SHP77 treated with DMSO at 0.1 percent for 48 hours (cell line): ENCODE measurements at places on chromosomes 11 and 22.

DNA sequence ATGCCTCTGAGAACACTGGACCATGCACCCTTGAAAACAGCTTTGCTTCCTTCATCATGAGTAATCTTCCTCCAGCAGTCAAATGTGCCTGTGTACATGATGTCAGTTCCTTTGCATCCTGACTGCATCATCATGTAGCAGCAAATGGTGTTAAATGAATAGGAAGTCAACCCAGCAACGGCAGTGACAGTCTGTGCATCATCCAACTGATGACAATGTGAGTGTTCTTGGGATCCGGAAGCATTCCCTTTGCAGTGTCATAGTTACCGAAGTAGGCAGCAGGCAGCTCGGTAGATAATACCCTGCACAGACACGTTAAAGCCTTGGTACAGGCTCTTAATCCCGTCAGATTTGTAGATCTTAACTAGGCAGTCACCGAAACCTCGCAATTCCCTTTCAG, 2.5 kb downstream of the WBP2NL start:
- DNase-seq, result no peak

- DNase-seq, result peak; percentile 45
Observed at GRCh38 chr11:65559951-65560537, 1.9 kb upstream of the LTBP3 start.

DNA sequence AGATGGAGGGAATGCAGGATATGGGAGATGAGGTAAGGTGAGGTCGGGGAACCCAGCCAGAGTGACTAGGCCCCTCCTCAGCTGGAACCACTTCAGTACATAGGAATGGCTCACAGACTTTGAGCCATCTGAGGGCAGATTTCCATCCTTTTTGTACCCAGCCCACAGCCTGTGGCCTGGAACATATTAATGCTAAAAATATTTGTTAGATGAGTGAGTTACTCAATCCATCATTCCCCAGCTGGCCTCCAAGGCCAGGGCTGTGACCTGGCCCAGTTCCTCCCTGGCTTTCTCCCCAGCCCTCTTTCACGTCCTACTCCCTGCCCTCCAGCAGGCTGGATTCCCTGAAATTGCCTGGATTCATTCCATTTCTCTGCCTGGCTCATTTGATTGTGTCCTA, 57.2 kb upstream of the PRDM11 start:
- no peak for DNase-seq

- DNase-seq, result no peak
Observed at GRCh38 chr11:64853709-64854108, 9.3 kb upstream of the CDC42BPG start.

DNA sequence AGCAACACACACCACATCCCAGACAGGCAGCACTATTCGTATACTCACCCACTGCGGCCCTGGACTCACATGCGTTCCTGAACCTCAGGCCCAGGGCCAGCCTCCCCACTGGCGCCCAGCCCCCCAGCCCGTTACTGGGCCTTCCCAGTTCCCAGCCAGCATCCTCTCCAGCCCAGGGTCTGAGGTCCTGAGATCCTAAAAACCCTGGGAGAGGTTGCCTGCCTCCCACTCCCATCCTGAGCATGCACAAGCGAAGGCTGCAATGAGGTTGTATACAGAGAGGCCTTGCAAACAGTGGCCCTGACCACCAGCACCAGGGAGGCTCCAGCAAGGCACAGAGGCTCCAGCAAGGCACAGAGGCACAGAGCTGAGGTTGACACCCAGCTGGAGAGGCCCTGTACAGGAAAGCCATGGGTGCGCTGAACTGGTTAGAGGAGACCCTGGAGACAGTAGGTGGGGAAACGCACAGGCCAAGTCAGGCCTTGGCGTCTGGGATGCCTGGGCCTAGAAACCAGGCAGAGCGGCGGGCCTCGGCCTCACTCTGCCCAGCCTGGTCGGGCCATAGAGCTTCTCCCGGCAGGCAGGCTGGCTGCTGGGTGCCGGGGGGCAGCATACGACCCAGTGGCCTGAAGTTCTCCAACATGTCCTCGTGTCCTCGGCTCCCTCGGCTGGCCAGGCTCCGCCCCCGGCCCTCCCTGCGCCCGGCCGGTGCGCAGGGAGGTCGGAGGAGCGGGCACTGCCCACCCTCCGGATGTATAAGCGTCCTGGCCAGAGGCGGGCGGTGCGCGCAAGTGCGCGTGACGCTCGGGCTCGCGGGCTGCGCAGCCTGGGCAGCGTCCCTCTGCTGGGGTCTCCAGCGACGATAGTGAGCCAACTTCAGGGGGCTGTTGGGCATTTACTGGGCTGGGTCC, 2.3 kb upstream of the TBX1 start:
- no peak for DNase-seq

DNA sequence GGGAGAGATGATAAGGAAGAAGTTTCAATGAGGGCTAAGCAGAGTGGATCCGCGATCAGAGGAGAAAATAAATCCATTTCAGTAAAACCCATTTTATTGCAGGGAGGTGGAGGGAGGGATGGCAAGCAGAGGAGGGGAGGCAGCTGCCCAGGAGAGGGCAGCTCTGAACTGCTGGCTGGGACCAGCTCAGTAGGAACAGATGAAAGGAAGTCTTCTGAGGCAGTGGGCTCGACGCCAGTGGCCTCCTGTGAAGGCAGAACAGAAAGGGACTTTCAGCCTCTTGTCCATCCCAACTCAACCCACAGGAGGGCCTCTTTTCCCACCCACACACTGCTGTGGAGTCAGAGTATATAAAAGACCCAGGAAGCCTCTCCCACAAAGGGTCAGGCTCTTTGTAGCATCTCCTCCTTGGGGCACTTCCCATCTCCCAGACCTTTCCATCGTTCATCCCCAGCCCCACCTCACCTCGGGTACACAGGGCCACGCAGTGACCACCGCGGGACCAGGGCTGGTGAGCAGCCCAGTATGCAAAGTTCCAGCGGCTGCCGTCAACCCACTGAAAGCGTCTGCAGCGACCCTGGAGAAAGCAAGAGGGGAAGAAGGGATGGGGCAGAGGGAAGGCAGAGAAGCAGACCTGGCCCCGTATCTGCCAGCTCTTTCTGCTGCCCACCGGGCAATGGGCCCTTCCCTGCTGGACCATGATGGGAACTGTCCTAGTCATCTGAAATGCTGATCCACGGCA, 3.0 kb downstream of the PRG2 start:
- DNase-seq, result no peak

GRCh38 chr22:25849522-25849921, 107.5 kb downstream of the MYO18B start:
- no peak for DNase-seq

DNA sequence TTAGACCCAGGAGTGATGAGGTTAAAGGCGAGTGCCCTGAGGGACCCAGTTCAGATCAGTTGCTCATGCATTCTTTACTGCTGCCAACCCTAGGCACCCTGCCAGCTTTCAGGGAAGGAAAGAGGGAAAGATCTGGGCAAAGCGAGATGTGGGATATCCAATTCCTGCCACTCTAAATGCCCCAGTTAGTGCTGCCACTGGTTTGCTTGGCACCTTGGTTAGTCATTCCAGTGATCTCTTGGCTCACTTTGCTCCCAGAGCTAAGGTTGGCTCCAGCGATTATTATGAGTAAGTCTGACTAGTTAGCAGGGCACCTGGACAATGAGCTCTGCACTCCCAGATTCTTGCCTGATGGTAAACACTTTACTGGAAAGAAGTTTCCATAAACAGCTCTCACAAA, 85.0 kb downstream of the INSC start:
- no peak for DNase-seq

- DNase-seq, result peak; percentile 16
Observed at GRCh38 chr11:107017433-107018218, 650 bp downstream of the GUCY1A2 start.

- DNase-seq, result no peak
Observed at GRCh38 chr11:22785251-22785650, 44.4 kb downstream of the SVIP start.

DNA sequence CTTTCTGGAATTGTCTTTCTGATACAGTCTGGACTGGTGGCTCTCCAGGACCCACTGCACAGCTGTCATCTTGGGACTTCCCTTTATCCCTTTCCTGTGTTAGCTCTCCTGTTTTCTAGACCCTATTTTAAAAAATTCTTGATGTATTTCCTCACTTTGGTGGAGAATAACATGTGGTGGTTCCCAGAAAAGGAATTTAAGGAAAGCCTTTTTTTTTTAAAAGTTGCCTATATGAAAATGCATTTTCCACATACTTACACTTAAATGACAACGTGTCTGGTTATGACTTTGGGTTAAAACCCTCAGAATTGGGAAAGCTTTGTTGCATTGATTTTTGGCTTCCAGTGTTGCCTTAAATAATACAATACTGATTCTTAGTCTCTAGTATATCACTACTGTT, 400.7 kb downstream of the TMEM135 start:
- DNase-seq, result no peak

DNA sequence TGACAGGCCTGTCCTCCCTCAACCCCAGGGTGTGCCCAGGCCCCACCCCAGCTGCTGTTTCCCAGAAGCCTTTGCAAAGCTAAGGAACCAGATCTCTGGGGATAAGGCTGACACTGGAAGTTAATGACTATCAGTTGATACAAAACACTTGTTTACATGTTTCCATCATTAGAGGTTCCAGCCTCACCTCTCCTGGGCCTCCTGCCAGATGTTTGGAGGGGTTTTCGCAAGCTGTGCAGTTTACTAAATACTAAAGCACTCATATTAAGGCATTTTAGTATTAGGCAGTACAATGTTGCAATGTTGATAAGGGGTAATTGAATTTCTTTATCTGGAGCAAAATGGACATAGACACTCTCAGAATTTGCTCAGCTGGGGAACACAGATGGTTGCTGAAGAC, 218.7 kb downstream of the INSC start:
- no peak for DNase-seq

GRCh38 chr22:34159491-34159890, 239.2 kb upstream of the LARGE1 start:
- DNase-seq, result no peak

- DNase-seq, result no peak
Observed at GRCh38 chr22:35522225-35523149, 18.1 kb upstream of the RASD2 start.

- DNase-seq, result no peak
Observed at GRCh38 chr11:129574431-129574830, 198.8 kb downstream of the BARX2 start.

DNA sequence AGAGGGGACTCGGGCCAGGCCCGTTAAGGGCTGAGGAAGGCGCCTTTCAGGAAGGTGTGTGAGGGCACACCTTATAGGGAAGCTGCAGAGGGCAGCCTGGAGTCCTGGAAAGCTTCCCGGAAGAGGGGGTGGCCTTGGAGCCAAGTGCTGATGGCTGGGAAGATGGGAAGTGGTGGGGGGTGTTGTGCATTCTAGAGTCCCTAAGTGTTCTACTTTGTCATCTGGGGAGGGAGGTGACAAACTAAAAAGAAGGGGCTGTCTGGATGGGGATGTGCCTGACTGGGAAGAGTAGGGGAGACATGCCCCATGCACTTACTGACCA, 6.8 kb downstream of the ZDHHC8 start:
- DNase-seq, result no peak

DNA sequence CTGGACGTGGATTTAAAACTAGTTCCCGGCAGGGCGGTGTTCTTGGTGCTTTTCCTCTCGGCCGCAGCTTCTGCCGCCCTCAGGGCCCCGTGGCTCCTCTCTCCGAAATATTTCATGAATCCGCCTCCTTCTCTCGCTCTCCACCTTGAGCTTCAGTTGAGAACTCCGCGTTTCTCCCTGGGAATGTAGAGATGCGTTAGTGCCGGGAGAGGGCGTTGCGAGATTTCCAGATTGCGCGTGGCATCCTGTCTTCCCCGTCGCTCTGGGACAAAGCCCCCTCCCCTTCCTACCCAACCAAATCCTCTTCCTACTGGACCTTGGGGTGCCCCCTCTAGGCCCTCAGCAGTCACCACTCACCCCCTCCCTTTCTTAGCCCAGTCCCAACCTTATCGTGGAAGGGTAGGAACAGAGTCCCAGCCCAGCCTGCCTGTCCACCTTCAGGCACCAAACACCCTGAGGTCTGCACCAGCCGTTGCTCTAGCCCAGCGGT, 15.5 kb upstream of the RAC2 start:
- no peak for DNase-seq

DNA sequence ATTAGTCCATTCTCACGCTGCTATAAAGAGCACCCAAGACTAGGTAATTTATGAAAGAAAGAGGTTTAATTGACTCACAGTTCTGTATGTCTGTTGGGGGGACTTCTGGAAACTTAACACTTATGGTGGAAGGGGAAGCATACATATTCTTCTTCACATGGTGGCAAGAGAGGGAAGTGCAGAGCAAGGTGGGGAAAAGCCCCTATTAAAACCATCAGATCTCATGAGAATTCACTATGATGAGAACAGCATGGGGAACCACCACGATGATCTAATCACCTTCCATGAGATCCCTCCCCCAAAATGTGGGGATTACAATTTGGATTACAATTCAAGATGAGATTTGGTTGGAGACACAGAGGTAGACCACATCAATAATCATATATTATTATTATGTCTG, 25.7 kb downstream of the CEP57 start:
- no peak for DNase-seq

DNA sequence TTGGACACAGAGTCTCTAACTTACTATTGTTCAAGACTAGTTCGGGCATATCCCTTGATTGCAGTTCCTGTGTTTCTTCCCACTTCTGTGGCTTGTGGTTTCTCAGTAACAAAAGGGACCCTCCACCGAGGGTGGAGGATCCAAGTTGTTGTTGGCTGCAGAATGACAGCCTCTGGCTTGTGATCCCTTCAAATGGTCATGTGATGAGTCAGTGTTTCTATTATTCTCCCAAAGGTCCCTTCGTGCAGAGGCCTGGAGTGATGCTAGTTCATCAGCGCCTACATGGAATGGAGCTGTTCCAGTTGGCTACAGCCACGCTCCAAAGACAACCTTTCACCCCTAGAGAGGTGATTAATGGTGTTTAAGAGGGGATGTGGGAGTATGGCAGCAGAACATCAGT, 2.6 kb upstream of the VWCE start:
- no peak for DNase-seq

GRCh38 chr11:130122141-130122575, 37.4 kb upstream of the ST14 start:
- no peak for DNase-seq

DNA sequence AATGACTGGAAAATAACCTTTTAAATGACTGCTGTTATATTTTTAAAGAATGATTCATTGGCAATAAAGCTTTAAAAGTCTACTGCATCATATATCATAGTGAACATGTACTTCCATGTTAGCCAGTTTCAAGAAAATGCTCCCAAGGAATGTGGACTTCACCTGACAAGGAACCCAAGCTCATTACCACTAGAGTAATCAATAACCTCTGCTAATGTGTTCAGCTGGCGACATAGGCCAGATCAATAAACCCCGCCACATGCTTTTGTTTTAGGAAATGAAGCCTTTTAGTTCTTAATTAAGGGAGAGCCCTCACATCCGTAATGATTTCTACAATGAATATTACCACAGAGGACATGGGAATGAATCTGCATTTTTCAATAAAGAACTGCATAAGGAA, 1219.9 kb upstream of the CNTN5 start:
- DNase-seq, result no peak

GRCh38 chr22:39292561-39293074, 26.8 kb downstream of the RPL3 start:
- no peak for DNase-seq
